ENCODE measurements at places on chromosomes 2 and 18.

GRCh38 chr2:222730366-222730999, 59.0 kb downstream of the MOGAT1 start:
- no peak for DNase-seq

DNA sequence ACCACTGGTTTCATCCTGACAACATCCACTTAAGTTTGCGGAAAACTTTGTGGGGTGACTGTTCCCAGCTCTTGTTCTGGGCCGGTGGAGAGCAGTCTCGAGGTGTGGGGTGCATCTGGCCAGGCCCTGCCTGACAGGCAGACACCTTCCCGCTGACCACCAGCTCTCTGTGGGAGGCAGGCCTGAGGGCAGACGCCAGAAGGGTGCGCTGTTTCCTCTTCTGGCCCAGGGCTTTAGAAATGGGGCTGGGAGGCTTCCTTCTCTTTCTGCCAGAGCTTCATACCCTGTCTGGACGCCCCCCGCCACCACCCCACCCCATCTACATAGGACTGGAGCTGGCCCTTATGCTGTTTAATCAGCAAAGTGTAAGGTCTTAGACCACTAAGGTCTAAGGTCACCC, 263.8 kb downstream of the LOXHD1 start:
- DNase-seq: no peak

- DNase-seq: no peak
Measured at GRCh38 chr18:69031571-69031970, 233.7 kb downstream of the CCDC102B start.

DNA sequence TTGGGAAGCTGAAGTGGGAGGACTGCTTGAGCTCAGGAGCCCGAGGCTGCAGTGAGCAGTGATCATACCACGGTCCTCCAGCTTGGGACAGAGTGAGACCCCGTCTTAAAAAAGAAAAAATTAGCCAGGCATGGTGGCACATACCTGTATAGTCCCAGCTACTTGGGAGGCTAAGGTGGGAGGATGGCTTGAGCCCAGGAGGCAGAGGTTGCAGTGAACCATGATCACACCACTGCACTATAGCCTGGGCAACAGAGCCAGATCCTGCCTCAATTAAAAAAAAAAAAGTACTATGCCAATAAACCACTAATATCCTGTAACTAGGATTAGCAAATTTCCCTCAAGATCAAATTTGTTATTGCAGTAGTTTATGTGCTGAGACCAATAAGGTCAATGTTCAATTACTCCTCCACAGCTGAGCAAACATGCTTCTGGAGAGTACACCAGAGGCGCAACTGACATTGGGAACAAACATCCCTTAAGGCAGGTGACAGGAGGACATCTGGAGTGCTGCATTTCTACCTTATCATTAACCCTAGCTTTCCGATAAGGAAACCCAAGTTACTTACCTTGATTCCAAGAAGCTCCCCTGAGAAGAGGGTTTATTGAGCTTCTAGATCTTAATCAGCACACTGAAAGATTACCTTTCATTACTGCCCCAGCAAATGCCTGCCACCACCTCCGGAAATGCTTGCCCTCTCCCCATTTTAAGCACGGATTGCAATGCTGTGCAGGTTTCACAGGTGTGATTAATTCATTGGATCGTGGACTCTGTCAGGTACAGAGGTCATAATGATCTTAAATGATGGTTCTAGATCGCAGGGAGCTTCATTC, 26.2 kb downstream of the MGAT4A start:
- DNase-seq: no peak

GRCh38 chr18:67672716-67673115, 156.2 kb upstream of the DSEL start:
- DNase-seq: no peak
